ENCODE measurements at places on chromosomes 5 and 9.

DNA sequence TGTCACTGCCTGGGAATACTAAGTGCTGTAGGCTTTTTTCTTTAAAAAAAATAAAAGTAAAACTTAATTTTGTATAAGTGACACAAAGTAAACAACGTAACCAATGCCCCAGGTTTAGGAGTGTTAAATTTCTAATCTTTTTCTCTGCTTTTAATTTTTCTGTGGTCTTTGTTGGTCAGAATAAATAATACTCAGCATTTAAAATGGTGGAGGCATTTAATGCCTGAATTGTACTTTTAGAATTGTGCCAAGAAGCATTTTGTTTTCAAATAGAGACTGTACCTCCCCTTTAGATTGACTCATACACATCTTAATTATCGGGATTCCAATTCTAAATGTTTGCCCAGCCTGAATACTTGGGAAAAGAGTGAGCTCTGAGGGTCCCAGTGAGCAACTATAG is 1.6 kb downstream of the DMXL1 start:
- DNase-seq = no peak

- DNase-seq = no peak
These were observed 18.6 kb upstream of the NOTCH1 start for GRCh38 chr9:136564379-136564988.

- DNase-seq = no peak
These were observed 191.8 kb downstream of the PRR16 start for GRCh38 chr5:120655828-120656435.

GRCh38 chr5:173434270-173434669 is 106.1 kb upstream of the STC2 start:
- no peak for DNase-seq

GRCh38 chr5:127942246-127943060 is 141.1 kb upstream of the SLC12A2 start:
- no peak for DNase-seq

DNA sequence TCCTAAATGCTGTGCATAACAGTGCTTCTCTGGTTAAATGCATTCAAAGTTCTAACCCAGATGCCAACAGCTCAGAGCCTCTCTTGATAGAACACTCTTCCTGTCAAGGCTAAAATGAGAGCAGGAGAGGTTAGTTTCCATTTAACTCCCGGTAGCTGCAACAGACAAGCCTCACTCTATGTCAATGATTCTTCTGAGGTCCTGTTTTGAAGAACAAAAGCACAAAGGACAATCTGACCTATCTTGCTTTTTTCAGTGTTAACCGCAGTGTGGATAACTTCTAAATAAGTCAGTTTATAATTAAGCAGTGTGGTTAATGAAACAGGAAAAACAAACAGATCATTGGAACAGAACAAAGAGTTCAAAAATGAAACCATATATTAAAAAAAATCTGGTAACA is 80.7 kb downstream of the ANKRD55 start:
- no peak for DNase-seq

DNA sequence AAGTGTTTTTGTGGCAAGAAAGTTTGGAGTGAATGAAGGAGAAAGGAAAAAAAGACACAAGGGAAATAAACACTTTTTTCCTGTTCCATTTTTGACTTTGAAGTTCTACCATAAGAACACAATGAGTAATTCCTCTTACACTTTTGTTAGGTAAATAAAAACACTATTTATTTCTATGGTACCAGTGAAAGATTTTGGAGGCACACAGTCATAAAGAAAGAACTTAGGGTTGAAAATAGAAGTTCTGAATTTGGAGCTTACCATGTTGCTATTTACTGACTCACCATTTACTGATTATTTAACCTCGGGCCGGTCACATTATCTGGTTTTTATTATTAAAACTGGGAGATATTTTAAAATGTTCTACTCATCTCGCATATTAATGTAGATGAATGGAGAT is 367.8 kb downstream of the TLE1 start:
- DNase-seq = no peak

DNA sequence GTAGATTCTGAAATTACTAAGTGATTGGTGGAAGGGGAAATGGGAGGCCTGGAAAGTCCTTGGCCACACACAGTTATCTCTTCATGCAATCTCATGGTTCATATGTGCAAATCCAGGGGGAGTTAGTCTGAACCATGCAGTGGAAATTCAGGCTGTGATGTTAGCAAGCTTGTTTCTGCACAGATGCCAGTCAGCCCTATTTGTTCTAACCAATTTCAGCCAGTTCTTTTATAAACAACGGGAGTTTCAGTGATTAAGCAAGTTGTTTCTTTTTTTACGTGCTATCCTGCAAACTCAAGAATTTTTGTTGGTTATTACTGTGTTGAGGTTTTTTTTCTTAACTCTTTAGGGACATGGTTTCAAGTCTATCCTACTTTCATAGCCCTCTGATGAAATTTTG is 298.0 kb downstream of the FER start:
- DNase-seq = no peak

DNA sequence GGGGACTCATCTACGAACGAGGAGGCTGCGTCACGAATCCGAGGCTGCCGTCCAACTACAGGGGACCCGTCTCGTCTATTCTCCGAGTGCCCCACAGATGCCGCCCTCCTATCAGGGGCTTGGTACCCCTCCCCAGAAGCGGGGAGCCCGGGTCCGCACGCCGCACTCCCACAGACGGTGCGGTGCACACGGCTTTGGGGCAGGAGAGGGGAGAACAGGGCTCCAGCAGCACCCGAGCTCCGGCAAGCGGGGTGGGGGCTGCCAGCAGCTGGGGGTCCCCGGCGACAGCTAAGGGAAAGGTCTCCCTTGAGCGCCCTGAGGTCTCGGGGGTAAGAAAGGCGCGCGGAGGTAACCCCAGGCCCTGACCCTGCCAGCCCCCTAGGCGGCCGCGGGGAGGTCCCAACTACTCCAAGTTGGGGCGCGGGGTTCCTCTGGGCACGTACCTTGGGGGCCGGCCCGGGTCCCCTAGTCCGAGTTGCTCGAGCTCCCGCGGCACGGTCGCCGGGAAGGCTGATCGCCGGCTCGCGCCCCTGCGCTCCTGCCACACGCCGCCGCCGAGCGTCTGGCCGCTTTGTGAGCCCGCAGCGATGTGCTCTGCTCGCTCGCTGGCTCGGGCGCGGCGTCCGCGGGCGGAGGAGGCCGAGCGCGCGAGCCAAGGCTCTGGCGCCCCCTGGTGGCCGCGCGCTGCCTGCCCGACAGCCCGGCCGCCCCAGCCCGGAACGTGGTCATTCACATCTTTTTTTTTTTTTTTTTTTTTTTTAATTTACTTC is at the start of gene SPOCK1:
Gene SPOCK1, minus strand, starts transcription at position 591 of the 770 bp plus-strand sequence.
- peak; percentile 4 for DNase-seq

DNA sequence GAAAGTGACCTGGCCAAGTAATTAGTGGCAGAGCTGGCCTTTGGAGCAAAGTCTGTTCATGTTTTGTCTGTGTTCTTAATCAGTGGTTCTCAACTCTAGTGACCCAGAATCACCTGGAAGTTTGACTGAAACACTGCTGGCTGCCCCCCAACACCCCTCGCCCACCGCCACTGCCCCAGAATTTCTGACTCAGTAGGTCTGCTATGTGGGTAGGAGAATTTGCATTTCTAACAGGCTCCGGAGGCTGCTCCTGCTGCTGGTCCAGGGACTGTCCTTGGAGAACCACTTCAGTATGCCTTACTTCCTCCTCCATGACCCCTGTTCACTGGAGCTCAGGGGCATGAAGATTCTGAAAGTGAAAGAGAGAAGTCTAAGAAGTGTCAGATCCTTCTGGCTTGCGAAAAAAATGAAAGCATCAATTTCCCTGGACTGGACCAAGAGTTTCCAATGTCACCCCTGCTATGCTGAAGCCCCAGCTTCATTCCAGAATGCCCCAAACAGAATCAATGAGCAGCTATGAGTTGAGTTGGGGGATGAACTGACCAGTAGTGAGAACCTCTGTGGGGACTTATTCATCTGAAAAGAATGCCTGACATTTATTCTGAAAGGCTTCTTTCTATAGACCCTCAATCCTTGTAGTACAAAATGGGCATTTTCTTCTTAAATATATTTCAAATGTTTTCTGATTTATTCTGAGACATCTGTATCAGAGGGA is 20.8 kb upstream of the COL15A1 start:
- DNase-seq = no peak

DNA sequence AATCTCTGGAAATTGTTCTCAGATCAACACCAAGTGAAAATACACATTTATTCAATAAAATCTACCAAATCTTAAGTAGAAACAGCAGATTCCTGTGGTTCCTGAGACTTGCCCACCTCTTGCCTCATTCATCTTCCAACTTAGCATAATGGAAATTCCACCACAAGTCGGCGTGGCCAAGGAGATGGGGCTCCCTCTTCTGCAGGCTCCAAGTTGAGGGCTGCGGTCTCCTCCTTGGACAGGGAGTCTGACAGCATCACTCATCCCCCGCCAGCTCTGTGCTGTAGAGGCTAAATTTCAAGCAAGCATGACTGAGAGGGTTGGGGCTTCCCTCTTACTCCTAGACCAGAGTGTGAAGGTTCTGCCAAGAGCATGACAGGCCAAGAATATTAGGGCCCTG is 273.7 kb downstream of the DIRAS2 start:
- no peak for DNase-seq

DNA sequence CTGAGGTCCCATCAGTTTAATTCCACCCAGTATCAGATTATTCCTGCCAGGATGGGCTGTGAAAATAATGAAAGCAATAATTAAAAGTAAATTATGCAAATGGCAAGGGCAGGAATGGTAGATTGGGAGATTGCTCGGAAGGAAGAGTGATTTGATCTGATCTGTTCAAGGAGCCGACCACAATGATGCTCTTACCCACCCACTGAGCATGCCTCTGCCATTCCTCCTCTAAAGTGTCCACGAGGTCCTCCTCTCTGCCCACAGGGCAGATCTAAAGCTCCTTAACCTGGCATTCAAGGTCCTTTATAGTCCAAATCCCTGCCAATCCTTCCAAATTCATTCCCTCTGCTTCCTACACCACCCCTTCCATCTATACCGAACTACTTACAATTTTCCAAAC is 147.8 kb downstream of the TTLL11 start:
- no peak for DNase-seq

GRCh38 chr9:133188006-133188842 is 20.8 kb downstream of the OBP2B start:
- no peak for DNase-seq

- DNase-seq = no peak
These were observed 2.6 kb downstream of the IRX1 start for GRCh38 chr5:3598207-3598606.

GRCh38 chr9:105114964-105115728 is 129.3 kb upstream of the SLC44A1 start:
- DNase-seq = peak; percentile 12

DNA sequence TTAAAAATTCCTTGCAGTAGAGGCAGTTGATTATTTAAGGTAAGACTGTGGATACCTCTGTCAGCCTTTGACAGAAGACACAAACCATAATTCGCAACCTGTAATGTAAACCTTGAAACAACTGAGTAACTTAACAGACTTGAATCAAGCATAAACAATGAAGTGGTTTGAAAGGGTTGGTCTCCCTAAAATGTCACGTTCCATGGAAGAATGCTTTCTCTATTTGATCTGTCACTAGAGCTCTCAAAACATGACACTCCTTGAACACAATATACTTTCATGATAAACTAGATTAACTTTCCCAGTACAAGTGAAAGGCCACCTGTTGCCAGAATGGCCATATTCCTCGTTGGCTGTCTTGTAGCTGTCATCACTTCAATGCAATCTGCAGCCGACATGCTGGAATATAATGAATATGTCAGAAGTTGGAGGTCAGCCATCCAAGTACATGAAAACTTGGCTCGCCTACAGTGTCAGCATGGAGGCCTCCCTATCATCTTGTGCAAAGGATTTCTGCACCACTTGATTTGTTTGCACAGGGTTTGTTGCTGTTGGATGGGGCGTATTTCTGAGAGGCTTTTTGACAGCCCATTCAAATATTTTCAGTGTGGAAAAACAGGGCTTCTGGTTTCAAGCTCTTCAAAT is 228.0 kb downstream of the TLE4 start:
- DNase-seq = no peak

GRCh38 chr9:4986296-4986695 is 1.2 kb downstream of the JAK2 start:
- DNase-seq = no peak

DNA sequence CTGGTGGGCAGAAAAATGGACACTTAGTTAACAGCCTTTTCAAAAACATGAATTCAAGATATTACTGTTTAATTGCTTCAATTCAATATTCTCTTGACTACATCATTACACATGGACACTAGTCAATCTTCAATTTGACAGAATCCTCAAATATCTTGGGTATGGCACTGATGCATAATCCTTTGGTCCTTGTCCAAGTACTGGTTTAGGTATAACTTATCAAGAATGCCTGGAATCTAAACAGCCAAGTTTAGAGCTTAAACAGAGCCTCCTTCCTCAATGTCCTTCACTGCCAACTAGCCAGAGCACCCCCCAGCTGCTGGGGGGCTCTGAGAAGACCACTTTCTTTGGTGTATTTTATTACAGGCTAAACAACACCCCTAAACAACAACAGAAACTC is 61.6 kb upstream of the ERCC6L2 start:
- DNase-seq = no peak

- DNase-seq = no peak
These were observed 151.2 kb downstream of the SNCAIP start for GRCh38 chr5:122463221-122463620.

GRCh38 chr5:147892696-147893296 is 13.5 kb downstream of the C5orf46 start:
- DNase-seq = no peak

DNA sequence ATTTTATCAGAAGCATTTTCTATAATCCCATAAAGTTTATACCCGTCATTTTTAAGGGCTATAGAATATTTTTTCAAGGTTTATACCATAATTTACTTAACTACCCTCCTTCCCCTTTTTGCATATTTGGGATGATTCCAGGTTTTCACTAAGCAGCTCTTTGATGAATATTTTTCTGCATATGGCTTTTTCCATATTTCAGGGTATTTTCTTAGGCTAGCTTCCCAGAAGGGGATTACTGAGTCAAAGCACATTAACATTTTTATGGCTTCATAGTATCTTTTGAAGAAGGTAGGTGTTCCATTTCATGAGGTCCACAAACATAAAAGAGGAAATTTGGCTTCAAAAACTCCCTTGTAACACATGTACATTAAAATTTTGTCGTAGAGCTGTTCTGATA is 14.6 kb upstream of the COL15A1 start:
- no peak for DNase-seq

- no peak for DNase-seq
These were observed 27.8 kb upstream of the SEMA4D start for GRCh38 chr9:89525446-89526374.

DNA sequence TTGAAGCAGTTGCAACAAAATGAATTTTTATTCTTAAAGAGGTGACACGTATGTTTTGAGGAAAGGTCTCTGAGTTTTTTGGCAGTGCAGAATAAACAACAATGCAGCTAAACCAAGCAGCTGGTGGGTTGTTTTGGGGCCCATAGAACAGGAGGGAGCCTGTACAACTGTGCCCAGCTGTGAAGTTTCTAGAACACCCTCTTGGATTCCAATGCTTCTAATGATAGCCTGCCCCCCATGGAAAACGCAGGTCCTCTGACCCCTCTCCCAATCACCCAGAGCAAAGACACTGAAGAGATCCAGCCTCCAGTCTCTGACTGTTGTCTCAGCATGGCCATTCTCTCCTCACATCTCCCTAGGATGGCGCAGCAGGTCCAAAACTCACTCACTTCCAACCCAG is 150.9 kb downstream of the MARCHF11 start:
- DNase-seq = no peak

- DNase-seq = no peak
These were observed 410.9 kb downstream of the PLK2 start for GRCh38 chr5:58048954-58049353.

- DNase-seq = no peak
These were observed 14.2 kb downstream of the PTPN3 start for GRCh38 chr9:109483744-109484429.

- DNase-seq = no peak
These were observed 351.2 kb downstream of the RAB3C start for GRCh38 chr5:58933891-58934628.
